ENCODE measurements at places on chromosomes 5 and 9. TPM values are rescaled to one million over a fixed set of nuclear protein-coding genes. Genes with fewer than 3 reads are reported as not detected.

Gene CDKN2B-AS1
- 2.7 TPM for total RNA-seq

DNA sequence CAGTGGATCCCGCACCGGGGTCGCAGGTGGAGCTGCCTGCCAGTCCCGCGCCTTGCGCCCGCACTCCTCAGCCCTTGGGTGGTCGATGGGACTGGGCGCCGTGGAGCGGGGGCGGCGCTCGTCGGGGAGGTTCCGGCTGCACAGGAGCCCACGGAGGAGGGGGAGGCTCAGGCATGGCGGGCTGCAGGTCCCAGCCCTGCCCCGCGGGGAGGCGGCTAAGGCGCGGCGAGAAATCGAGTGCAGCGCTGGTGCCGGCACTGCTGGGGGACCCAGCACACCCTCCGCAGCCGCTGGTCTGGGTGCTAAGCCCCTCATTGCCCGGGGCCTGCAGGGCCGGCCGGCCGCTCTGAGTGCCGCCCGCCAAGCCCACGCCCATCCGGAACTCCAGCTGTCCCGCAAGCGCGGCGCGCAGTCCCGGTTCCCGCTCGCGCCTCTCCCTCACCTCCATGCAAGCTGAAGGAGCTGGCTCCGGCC, 120.6 kb upstream of the MEF2C start:
- no peak for DNase-seq

GRCh38 chr9:96460470-96460869, 10.5 kb downstream of the HABP4 start:
- no peak for DNase-seq

Gene GRM6
- total RNA-seq = not detected

DNA sequence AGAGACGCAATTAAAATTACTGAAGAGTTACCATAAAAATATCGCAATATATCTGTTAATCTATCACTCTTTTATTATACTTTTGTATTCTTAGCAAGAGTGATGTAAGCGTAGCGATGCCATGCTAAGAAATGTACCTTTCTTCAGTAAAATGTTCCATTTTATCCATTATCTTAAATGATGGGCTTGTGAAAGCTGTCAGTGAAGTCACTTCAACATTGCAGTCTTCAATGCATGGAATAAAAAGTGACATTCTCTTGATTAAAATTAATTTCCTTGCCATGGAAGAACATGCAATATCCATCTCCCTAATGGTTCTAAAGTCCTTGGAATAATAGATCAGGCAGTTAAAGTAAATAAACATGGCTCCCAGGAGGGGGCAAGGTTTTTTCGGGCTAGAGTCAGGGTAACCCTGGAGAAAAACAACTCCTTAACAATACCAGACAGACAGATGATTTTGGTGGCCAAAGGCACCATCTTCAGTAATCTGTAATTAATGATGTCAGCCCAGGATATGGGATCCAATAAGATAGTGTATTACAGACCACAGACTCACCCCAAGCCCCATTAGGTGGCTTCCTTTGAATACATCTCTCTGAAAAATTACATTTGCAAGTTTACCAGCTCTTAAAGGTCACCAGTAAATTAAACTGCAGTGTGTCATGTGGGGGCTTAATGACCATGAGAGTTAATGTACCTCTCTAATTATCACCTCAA, 677.1 kb downstream of the DTWD2 start:
- no peak for DNase-seq

- no peak for DNase-seq
These were observed 447.4 kb upstream of the WWC1 start for GRCh38 chr5:167843881-167844572.

DNA sequence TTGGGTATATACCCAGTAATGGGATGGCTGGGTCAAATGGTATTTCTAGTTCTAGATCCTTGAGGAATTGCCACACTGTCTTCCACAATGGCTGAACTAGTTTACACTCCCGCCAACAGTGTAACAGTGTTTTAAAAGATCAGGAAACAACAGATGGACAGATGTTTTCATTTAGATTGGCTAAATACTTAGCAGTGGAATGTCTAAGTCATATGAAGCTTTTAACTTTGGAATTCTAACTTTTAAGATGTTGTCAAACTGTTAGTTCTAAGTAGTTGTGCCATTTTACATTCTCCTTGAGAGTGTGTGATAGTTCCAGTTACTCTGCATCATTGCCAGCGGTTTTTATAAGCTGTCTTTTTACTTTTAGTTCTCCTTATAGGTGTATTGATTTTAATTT, 688.8 kb downstream of the SEMA5A start:
- DNase-seq = no peak

Gene DBH
- 1.5 TPM for total RNA-seq

- DNase-seq = no peak
These were observed 4.2 kb downstream of the SIL1 start for GRCh38 chr5:139193928-139194327.

Gene WDR31
- 0.83 TPM for total RNA-seq

DNA sequence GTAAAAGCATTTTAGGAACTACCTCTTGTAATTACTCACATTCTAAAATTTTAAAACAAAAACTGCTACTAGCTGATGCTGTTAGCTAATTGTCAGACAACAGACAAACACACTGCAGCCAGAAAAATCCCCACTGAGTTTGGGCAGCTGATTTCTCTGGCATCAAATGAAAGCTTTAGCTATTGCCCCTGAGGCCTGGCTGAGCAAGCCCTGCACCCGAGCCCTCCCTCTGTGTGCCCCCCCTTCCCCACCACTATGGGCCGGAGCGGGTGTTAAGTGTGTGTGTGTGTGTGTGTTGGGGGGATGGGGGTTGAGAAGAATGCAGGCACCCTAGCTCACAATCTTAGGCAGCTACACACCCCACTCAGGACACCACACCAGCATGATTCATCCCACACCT, 2.4 kb downstream of the NEUROG1 start:
- no peak for DNase-seq

Gene PCDHGB5
- 1.4 TPM for total RNA-seq

Gene C9orf43
- 0.64 TPM for total RNA-seq

DNA sequence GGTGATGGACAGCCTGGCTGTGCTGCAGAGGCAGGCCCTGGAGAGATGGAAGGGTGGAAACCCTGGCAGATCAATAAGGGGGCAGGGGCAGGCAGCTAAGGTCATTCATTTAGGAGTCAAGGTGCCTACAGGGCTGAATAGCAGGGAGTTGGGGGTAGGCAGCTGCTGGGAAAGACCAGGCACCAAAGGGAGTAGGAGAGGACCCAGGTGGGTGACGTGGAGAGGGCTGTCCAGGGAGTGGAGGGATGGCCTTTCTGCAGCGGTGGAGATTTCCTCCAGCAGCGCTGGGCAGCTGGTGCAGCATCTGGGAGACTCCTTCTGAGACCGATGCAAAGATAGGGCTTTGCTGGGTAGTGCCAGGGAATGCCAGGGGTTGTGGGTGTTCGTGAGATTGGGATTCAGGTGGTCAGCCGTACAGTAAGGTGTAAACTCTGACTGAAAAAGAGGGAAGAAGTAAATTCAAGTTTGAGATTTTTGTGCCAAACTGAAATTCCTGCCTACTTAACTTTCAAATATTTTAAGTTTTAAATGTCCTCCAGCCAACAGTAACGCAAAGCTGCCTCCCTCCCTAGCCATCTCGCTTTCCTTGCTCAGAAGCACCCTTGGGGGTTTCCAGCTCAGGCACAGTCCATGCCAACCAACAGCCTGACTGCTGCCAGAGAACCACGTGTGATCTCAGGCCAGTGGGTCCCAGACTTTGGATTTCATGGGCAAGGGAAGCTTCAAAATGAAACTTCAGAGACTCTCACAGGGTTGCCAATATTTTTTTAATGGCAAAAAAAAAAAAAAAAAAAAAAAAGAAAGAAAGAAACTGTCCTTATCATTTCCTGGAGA, 18.6 kb upstream of the ANGPTL2 start:
- DNase-seq = no peak

DNA sequence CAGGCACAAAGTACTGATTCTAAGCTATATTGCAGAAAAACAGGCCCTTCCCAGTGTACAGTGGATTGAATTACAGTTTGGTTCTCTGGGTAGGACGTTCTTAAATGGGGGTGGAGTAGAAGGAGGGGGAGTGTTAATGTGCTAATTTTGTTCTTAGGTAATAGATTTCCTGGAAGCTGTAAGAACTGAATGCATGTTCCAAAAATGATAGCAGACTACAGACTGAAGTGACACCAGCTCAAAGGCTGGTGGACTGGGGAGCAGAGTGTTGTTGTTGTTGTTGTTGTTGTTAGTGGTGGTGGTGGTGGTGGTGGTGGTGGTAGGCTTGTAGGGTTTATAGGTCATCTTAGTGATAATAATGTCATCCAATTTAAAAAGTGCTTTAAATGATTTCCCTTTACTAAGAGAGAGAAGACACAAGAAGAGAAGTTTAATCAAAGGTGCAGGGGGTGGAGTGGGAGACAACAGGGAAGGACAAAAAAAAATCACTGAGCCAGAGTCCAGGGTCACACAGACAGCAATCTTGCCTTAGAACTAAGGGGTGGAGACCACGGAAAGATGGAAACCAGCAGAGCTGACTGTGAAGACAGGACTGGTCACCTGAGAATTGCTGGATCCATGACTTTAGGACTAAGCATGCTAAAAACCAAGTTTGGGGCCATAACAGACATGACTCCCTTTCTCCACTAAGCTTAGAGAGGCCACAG, 27.0 kb downstream of the TTLL11 start:
- DNase-seq = no peak

GRCh38 chr9:1938675-1939170, 76.4 kb upstream of the SMARCA2 start:
- DNase-seq = no peak

- no peak for DNase-seq
These were observed 51.7 kb downstream of the ZNF366 start for GRCh38 chr5:72455476-72455875.

Gene KIAA1958
- total RNA-seq = 1.8 TPM

DNA sequence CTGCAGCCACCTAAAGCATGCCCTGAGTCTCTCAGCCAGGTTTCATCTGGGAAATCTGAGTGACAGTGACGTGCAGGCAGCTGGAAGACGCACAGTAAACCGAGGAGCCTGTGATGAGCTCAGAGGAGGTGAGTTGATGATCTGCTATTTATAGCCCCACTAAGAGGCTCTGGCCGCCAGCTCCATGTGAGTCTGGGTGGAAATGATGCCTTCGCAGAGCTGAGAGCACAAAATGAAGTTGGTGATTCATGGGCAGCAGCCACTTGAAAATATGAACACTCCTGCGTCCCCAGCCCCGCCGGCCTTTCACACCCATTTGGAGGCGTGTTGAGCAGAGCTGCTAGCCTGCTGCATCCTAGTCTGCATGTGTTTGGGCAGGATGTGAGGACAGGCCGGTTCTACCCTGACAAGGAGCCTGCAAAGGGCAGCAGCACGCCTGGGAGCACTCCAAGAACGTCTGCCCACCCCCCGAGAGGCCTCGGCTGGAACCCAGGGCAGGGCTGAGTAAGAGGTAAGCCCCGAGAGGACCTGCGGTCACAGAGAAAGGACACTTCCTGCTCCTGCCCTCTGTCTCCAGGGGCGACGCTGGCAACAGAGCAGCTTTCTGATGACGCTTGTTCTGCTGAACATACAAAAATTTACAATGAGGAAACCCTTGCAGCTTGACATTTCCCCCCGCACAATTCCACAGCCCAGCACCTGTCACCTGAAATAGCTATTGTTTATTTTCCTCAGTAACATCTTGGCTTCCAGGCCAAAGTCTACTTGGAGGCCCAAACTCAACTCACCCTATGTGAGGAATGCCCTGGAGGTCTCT, 25.1 kb upstream of the CDKN2AIPNL start:
- peak; percentile 78 for DNase-seq

DNA sequence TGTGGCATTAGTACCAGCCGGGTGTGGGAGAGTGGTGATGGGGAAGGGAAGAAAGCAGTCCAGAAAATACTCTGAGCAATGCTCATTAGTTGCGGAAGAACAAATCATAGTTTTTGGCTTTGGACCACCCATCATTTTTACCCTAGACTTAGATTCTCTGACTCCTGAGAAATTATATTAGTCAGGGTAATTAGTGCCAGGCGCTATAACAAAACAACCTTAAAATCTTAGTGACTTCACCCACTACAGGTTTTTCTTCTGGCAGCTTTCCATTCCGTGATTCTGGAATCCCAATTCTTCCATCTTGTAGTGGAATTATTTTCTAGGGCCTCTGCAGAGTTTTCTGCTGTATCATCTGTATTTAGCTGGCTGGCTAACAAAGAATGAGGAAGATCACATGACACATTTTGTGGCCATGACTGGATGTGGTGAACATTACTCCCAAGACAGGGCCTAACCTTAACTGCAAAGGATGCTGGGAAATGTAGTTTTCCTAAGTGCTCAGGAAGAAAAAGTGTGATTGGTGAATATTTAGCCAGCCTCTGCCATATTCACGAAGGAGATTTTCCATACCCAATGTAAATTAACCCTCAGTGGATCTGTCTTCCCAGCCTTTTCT, 373.0 kb upstream of the MEF2C start:
- DNase-seq = peak; percentile 59

DNA sequence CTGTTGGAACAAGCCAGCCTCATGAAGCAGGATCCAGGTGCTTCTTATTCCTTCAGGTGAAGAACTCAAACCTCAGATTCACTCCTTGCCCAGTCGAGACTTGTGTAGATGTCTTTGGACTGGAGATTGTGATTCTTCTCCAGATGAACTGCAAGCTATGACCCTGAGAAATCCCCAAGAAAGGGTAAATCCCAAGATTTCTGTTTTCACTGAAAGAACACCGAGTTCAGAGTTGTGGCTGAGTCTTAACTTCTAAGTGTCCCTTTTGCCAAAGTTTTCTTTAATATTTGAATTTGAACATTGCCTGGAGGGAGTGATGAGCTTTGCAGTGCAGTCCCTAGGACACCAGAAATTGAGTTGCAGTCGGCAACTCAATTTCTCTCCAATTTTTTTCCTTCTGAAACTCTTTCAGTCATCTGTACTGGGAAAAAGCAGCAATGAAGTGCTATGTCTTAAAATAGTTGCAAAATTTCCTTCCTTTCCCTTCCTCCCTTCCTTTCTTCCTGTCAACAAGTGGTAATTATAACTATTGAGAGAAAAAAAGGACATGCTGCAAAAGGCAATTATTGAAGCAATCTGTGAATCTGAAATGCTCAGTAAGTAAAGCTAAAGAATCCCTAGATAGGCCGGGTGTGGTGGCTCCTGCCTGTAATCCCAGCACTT, 56.1 kb downstream of the ANKRD55 start:
- no peak for DNase-seq

GRCh38 chr5:73630765-73631164, 4.8 kb downstream of the ARHGEF28 start:
- no peak for DNase-seq

- DNase-seq = peak; percentile 57
These were observed 304.0 kb downstream of the PJA2 start for GRCh38 chr5:109105631-109106267.

Gene CCDC187
- total RNA-seq = not detected

- DNase-seq = no peak
These were observed 29.3 kb upstream of the CPEB4 start for GRCh38 chr5:173858670-173859407.

Gene SMIM33
- not detected for total RNA-seq

GRCh38 chr5:43675357-43675756, 72.4 kb downstream of the NNT start:
- peak; percentile 30 for DNase-seq

DNA sequence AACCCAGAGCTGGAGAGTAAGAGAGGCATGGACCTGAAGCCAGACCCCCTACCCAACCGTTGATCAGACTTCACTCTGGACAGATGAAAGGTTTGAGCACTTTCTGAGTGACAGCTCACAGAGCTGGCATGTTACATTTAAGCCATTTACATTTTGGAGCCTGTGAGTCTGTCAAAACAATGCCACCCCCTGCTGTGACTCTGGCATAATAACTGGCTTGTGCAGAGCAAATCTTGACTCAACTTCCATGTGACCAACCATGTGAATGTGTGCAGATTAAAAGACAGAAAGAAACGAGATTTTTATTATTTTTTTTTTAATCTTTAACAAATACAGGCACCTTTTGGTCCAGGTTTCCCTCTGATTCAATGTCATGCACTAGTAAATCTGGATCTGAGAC, 48.5 kb downstream of the MFAP3 start:
- peak; percentile 62 for DNase-seq

GRCh38 chr5:26239588-26239987, 798.8 kb downstream of the CDH9 start:
- DNase-seq = no peak

Measured in myocyte (in vitro differentiated cells).